LHCN-M2 (cell line): ENCODE measurements at places on chromosomes 5 and 9. TPM values are rescaled to one million over a fixed set of nuclear protein-coding genes. Genes with fewer than 3 reads are reported as not detected.

The RIOK2 gene
- 20.2 and 29.9 TPM in 2 replicates for total RNA-seq

The BSPRY gene
- total RNA-seq: not detected in 2 replicates

The MEIKIN gene
- total RNA-seq: not detected in 2 replicates

The TGFBI gene
- 2,144 and 3,512 TPM in 2 replicates for total RNA-seq

The RFESD gene
- 1.9 TPM in 2 replicates for total RNA-seq

The STPG3 gene
- total RNA-seq: not detected in 2 replicates

The NR2F1 gene
- 16.8 and 17.1 TPM in 2 replicates for total RNA-seq
